Breast epithelium (tissue), 4 donors: ENCODE measurements at places on chromosomes 12 and 14. TPM values are rescaled to one million over a fixed set of nuclear protein-coding genes. Genes with fewer than 3 reads are reported as not detected.

- DNase-seq, result no peak
- H3K27ac ChIP-seq, result no peak overlapping the region
- H3K36me3 ChIP-seq, result no peaks in the 10 kb centered on the region
Observed at GRCh38 chr14:96514694-96515093, 12.5 kb downstream of the PAPOLA start.

GRCh38 chr14:38297681-38298080 is 41.8 kb upstream of the CLEC14A start:
- H3K27me3 ChIP-seq, result no peaks in the 10 kb centered on the region
- no peaks in the 10 kb centered on the region for H3K4me1 ChIP-seq
- DNase-seq, result no peak
- no peaks in the 10 kb centered on the region for H3K36me3 ChIP-seq

GRCh38 chr12:91965781-91966180 is 179.9 kb downstream of the BTG1 start:
- no peaks in the 10 kb centered on the region for H3K4me1 ChIP-seq
- no peaks in the 10 kb centered on the region for H3K36me3 ChIP-seq
- no peaks in the 10 kb centered on the region for H3K27me3 ChIP-seq
- no peak overlapping the region for H3K27ac ChIP-seq
- DNase-seq, result no peak

GRCh38 chr14:37045340-37046061 is 126.9 kb downstream of the SLC25A21 start:
- no peak overlapping the region for H3K27ac ChIP-seq
- H3K4me1 ChIP-seq, result no peaks in the 10 kb centered on the region
- no peak for DNase-seq

DNA sequence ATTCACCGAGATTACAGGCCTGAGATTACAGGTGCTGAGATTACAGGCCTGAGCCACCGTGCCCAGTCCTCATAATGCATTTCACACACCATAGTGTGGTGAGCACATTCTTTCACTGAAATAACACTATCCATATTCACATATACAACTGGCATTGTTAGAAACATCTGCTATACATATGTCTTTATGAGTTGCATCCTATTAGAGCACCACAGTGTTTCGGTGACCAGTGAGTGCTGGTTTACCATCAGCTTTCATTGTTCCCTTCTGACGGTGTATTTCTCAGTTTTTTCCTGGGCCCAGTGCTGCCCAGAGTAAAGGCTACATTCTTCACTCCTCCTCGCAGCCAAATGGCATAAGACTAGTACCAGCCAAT is 96.2 kb upstream of the FGD4 start:
- DNase-seq, result no peak
- no peak overlapping the region for H3K27ac ChIP-seq
- no peak overlapping the region for H3K4me3 ChIP-seq
- H3K36me3 ChIP-seq, result no peaks in the 10 kb centered on the region
- no peaks in the 10 kb centered on the region for H3K27me3 ChIP-seq
- H3K4me1 ChIP-seq, result no peaks in the 10 kb centered on the region

- DNase-seq, result no peak
- peak overlapping the region; percentile 94 for H3K27ac ChIP-seq
- no peaks in the 10 kb centered on the region for H3K36me3 ChIP-seq
- H3K27me3 ChIP-seq, result no peaks in the 10 kb centered on the region
- H3K4me3 ChIP-seq, result no peak overlapping the region
Observed at GRCh38 chr12:47082796-47083621, 3.2 kb upstream of the AMIGO2 start.

- no peak overlapping the region for H3K27ac ChIP-seq
- H3K4me1 ChIP-seq, result no peaks in the 10 kb centered on the region
- H3K36me3 ChIP-seq, result no peaks in the 10 kb centered on the region
Observed at GRCh38 chr12:132423251-132423819, 66.6 kb upstream of the FBRSL1 start.

GRCh38 chr14:59687663-59688062 is 111.1 kb upstream of the CCDC175 start:
- no peak overlapping the region for H3K4me3 ChIP-seq
- no peak for DNase-seq
- no peak overlapping the region for H3K27ac ChIP-seq
- no peaks in the 10 kb centered on the region for H3K36me3 ChIP-seq

GRCh38 chr12:49664591-49665239 is 41.4 kb downstream of the PRPF40B start:
- H3K27ac ChIP-seq, result peak overlapping the region; percentile 87
- no peaks in the 10 kb centered on the region for H3K27me3 ChIP-seq
- no peak for DNase-seq
- no peak overlapping the region for H3K4me3 ChIP-seq
- H3K36me3 ChIP-seq, result no peaks in the 10 kb centered on the region
- peaks cover 10% of the 10 kb centered on the region for H3K4me1 ChIP-seq

DNA sequence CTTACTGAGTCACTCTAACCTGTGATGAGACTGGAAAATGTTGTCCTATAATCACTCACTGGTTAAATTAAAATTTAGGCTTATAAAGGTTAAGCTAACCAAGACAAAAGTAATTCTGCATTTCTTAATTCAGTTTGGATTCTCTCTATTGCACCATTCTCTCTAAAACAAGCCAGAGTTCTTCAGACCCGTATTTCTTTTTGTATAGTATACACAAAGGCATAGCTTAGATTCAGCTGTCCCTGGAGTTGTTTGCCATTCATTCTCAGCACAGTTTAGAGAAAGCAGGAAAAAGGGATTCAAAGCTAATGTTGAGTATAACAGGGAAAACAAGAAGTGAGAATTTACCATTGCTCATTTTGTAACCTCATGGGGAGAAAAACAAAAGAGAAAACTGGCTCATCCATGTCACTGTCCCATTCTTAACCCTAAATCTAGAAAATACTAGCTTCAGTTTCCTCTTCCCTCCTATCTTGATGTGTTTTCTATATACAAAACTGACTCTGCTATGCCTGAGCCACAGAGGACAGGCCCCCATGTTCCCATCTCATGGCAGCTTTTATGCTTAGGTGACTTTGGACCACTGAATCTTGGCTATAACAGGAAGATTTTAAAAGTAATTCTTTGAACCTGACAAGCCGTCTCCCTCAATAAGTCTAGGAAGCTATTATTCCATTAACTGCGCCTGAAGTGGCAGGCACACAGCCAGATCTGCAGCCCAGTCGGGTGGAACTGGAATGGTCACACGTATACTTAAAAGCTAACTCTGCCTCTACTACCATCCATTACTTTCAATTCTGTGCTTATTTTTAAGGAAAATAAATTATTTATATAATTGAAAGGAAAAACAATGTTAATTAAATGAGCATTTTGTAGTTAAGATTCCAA is 7.0 kb downstream of the AREL1 start:
- no peak overlapping the region for H3K27ac ChIP-seq
- no peak for DNase-seq
- no peak overlapping the region for H3K4me3 ChIP-seq
- H3K27me3 ChIP-seq, result no peaks in the 10 kb centered on the region
- no peaks in the 10 kb centered on the region for H3K36me3 ChIP-seq

DNA sequence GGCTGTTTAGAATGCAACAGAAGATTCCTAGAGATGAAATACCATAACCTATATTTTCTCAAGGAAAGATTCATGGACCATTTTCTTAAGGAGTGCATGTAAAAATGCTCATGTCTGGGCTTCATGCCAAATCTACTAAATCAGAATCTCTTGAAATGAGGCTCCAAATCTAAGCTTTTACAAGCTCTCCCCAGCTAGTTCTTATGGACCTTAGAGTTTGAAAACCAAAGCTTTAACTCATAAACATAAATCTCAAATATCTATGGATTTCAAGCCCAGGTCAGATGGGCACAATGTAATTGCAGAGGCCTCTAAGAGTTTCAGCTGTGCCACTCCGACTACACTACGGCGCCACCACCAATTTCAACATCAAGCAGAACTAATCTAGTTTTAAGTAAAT is 117.3 kb upstream of the CAND1 start:
- H3K4me3 ChIP-seq, result no peak overlapping the region
- no peak for DNase-seq

DNA sequence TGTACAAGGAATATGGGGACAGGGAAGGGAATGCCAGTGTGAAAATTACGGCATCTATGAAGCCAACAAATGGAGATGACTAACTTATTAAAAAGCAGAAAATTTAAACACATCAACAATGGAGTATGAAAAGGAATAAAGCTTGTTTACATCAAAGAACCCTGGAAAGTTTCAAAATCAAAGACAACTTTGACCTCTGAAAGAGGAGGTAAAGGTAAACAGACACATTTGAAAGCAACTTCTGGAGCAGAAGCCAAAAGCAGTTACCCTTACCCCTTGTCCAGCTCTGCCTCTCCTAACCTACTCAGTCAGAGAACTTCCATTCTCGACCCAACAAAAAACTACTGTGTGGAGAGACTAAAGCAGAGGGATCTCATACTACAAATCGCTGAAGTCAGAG is 184.3 kb downstream of the DUSP6 start:
- H3K36me3 ChIP-seq, result no peaks in the 10 kb centered on the region
- no peaks in the 10 kb centered on the region for H3K27me3 ChIP-seq
- peak overlapping the region; percentile 0 for H3K4me3 ChIP-seq

DNA sequence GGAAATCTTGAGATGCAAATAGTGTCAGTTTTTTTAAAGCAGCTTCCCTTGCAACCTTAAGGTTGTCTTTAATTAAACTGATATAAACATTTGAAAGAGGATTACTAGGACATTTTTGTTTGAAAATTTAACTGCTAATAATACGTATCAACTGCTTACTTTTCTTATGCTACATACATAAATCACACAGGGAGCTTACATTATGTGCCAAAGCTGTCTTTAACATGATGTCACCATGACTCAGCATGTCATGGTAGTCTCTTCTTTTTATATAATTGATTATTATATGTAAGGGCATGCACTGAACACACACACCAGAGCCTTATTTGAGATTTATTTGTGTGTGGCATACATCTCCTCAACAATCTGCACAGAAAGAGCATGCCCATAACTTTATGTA is 63.0 kb upstream of the PTHLH start:
- H3K36me3 ChIP-seq, result no peaks in the 10 kb centered on the region
- no peak for DNase-seq
- no peak overlapping the region for H3K27ac ChIP-seq

DNA sequence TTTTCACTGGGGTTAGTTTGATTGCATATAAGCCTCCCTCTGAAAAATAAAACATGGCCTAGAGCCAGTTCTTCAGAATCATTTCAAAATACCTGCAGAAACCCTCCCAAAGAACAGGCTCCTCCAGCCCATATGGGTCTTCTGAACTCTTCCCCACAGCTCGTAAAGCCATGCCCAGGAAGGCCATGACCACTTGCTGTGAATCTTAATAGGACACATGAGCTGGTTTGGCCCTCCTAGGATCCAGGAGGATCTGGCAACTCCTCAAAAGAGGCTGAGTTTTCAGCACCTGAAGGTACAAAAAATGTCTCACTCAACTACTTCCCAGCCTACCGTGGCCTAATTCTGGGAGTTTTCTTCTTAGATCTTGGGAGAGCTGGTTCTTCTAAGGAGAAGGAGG is 2.4 kb downstream of the MYBPC1 start:
- H3K36me3 ChIP-seq, result no peaks in the 10 kb centered on the region
- no peaks in the 10 kb centered on the region for H3K4me1 ChIP-seq
- no peak overlapping the region for H3K4me3 ChIP-seq

DNA sequence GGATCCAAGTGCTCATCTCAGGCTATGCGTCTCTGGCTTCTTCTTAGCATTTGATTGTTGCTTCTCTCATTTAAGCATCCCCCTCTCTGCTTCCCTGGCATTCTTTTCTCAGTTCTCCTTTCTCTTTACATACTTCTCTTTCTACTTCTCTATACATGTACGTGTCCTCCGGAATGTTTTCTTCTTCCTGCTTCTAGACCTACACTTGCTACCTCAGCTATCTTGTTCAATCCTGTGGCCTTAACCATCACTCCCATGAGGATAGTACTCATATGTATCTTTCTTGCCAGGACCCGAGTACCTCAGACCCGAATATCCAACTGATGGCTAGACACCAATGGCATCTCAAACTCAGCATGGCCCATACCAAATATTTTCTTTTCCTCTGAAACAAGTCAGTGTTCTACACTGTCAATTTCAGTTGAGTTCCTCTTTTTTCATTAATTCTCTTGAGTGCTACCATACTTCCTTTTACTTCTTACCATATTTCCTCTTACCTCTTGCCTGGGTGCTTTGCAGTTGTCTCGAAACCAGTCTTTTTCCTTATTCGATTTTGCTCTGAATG is 115.1 kb upstream of the SLC38A2 start:
- H3K27me3 ChIP-seq, result no peaks in the 10 kb centered on the region
- no peaks in the 10 kb centered on the region for H3K36me3 ChIP-seq
- H3K4me3 ChIP-seq, result no peak overlapping the region
- DNase-seq, result no peak

Gene CCDC38
- 0.73 TPM for total RNA-seq

Gene THTPA
- 22.1 TPM for total RNA-seq

Gene RNASE7
- total RNA-seq, result 3.1 TPM

Gene HOXC5
- total RNA-seq, result 0.98 TPM

Gene KCNH3
- 1.3 TPM for total RNA-seq
